ENCODE measurements at places on chromosomes 5 and 9.
A peak's percentile ranks its signal among the peaks of the same experiment; 100 is the strongest.

DNA sequence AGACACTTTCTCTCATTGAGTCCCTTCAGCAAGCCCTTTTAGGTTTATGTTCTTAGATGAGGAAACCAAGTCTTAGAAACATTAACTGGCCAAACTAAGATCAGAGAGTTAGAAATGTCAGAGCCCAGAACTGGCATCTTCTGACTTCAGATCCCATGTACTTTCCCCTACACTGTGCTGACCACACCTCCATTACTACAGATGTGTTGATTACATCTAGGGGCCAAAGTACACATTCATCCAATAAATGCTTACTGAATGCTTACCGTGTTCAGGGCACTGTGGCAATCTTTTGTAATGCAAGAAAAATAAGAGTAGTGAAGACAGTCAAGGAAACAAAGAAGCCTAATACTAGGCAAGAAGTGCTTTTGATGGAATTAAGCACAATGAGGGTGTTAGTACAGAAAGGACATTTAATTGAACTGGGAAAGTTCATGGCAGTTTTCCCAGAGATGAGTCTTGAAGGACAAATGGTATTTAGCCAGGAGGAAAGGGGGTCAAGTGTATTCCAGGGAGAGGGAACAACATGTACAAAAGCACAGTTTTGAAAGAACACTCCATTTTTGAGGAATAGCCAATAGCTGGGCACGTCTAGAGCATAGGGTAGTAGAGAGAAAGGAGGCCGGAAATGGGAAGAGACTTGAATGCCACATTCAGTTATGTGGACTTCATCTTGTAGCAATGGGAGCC, 89.7 kb upstream of the CDKN2B start:
- no peak for DNase-seq

- no peak for DNase-seq
These were observed 102.2 kb upstream of the IER5L start for GRCh38 chr9:129280236-129280622.

- DNase-seq, result no peak
These were observed 5.0 kb downstream of the DIRAS2 start for GRCh38 chr9:90637626-90638025.

DNA sequence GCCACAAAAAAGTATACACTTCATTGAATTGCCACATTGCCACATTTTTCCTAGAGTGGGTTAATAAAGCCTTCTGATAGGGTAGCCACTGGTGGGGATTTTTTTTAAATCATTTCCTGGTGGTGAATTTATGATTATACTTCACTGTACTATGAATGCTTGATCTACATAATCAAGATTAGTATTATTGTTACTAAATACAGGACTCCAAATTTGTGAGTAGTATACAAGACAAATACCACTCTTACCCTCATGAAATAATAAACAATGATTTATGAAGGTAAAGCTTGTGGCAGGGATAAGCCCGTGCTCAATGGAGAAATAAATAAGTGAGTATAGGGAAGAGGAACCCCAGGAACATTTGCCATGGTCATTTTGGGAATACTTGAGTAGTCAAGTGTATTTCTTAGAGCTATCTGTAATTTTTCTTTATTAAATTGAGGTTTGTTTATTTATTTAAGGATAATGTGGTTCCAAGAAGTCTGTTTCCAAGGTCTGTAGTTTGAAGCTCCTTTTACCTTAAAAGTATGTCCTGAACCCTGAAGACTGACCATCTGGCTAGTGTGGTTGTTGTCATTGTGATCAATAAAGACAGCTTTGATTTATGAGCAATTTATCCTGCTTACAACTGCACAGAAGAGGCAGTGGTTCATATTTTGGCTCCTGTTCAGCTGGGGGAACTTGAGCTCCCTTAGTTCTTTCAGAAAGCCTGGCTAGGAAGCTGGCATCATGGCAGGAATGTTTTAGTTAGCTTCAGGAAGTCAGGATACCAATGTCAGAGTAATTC, 118.6 kb downstream of the ZSWIM6 start:
- DNase-seq, result no peak

DNA sequence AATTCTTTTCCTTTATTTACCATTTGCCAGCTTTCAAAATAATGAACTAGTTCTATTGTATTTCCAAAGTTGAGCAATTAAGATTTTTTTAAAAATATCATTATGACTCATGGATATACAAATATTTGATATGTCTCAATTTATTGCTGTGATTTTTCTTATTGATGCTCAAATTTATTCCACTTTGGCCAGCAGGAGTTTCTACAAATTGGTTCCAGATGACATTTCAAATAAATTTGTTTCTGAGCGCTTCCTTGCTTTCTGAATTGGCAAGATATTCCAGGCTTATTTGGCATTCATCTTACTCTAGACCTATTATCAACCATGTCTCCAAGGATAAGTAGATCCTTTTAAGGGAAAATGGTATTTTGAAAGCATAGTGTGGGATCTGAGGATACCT, 58.5 kb upstream of the TJP2 start:
- no peak for DNase-seq

GRCh38 chr9:83981126-83981871, 694 bp downstream of the RMI1 start:
- DNase-seq, result no peak

DNA sequence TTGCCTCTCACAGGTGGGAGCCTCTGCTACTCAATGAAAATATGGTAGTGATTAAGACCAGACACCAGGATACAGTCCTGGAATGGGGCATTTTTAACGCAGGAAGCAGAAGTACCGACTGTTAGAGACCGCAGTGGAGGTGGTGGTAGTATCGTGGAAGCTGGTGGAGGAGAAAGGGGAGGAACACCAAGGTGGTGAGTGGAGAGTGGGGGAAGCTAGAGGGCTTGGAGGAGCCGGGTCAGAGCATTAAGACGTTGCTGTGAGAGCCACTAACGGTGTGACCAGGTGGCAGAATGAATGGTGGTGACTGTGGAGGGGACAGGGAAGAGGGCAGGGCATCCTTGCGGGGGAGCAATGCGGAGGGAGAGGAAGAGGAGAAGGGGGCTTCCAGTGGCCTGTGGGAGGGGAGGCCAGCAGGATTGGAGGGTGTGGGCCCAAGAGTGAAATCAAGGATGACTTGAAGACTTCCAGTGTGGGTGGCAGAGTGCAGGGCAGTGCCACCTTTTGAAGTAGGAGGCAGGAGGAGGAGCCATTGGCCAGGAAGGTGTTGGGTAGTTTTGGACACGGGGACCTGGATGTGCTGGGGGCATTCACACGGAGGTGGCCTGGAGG, 1.6 kb upstream of the UBAC1 start:
- DNase-seq, result no peak

DNA sequence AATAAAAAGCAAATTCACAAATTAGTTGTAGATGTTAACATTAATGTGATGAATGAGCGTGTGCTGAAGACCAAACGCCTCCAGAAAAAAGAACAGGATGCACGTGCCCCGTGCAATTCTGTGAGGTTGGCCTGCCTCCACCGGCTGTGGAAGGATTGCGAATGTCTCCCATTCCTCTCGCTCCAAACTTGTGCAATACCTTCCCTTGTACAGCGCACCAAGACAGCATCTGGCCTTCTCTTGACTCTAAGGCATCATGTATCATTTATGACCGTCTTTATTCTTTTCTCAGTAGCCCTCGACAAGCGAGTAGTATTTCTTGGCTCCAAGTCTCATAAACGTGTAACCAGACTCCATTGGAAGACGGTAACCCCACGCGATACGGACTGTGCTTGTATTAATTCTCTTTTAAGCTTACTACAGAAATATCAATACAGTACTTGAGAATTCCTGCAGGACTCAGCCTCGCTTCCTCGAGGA, 1.5 kb upstream of the TESK1 start:
- peak; percentile 27 for DNase-seq

- DNase-seq, result no peak
These were observed 37.4 kb downstream of the MTMR12 start for GRCh38 chr5:32275396-32275741.

DNA sequence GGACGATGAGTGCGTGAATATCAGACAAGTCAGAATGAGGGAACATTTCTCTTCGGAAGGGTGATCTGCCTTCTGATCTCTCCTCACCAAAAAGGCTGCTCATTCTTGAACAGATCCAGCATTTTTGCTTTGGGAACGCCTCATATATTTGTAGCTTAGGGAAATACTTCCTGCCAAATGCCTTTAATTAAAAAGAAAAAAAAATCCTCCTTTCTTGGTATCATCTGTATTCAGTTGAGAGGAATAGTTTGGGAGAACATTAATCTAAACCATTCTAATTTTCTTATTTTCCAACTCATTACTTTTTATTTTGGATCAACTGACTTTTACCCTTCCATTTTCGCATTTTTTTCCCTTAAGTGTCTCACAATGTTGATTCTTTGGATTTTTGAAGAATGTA, 163.4 kb downstream of the SNX18 start:
- no peak for DNase-seq

- DNase-seq, result no peak
These were observed 3.5 kb upstream of the SMC2 start for GRCh38 chr9:104090578-104090977.

DNA sequence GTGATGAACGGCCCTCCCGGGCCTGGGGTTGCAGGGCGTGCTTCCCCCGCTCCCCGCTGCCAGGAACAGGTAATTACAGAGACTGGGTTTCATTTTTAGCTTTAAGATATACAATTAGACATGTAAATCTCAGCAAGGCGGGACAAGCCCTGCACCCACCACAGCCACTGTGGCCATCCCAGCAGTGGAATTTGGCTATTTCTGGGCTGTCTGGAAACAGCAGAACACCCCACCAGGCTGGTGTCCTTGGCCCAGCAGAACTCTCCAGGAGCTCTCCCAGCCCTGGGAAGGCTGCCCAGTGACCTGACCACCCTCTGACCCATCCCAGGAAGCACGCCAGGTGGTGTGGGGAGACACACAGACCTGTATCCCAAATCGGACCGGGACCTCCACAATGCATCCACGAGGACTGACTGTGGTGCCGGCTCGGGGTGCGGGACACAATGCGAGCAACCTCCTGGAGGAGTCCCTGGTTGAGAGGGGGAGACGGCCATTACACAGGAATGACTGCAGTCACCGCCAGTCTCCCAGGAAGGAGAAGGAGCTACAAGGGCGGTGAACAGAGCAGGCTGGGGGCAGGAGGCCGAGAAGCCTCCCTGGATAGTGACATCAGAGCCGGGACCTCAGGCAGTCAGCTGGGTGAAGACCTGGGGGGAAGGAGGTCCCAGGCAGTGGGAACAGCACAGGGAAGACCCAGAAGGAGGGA, 17.3 kb downstream of the EEIG1 start:
- no peak for DNase-seq
